ENCODE measurements at places on chromosomes 1 and 21.

DNA sequence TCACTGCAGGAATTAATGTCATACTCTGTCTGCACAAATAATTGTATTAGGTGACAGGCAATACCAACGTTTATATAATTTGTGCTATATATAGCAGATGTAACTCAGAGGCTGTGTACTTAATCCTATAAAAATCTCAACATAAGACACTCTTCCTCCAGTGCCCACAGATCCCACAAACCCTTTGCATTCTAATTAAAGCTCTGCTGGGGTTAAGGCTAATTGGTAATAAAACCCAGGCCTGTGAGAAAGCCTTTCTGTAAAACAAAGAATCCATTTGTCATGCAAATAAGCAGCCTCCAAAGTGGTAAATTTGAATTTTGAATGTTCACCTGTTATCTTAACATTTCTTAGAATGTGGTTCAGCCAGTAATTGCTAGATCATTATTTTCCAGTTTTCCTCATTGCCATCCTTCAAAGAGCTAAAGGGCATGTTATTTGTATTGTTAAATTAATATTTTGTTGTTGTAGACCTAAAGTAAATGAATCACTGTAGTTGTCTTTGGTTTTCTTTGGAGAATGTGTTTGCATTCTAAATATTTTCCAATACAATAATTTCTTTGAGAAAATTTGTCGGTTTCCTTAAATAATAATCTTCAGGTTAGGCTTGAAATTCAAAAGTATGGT is 46.3 kb upstream of the PRDX6 start:
- DNase-seq = no peak

DNA sequence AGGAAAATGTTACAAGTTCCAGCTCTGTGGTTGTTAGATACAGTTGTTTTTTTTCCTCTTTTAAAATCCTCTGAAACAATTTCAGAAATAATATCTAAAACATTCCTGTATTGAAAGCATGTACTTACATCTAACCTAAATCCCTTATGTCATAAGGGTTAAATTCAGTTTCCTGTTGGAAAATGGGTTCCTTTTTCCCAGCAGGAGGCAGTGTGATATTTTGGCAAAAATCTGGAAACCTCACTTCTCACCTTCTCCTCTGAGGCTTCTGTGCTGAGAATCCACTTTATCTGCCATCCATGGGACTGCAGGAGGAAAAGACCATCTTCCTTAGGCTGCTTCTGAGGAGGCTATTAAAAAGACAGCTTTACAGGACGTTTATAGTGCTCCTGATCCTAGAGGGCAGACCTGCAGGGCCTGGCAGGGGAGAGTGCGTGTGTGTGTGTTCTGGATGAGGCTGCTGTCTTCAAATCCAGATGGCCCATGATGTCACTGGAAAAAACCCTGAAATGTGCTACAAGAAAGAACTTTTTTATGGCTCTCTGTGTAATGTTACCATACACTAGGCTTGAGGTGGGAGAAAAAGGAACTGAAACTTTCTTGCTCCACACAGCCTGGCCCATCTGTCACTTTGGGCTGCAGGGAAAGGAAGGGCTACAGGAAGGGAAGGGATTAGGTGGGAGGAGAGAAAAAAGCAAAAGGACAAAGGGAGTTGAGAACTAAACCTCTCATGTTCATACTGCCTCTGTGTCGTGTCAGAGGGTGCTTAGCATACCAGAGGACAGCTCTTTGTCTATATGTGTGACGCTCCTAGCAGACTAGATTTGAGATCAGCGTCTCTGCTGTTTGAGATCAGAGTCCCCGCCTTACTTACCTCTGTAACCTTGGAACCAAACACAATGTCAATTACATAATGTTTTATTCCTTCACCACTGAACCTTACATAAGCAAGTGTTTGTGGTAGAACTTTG is 379.2 kb upstream of the SPAG17 start:
- DNase-seq = no peak

DNA sequence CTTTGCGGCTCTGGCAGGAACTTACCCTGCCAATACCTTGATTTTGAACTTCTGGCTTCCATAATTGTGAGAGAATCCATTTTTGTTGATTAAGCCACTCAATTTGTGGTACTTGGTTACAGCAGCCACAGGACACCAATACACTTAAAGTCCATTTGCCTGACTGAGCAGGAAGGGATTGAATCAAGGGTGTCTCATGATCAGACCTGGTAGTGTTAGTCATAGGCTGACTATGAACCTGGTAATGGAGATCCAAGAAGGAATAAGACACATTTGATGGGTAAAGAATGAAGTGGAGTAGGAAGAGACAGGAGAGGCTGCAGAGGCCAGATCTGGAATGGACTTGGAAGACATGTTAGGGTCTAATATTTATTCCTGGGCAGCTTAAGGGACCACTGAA is 31.2 kb upstream of the MAP1LC3C start:
- DNase-seq = no peak

GRCh38 chr1:236282425-236282716 is 613 bp upstream of the ERO1B start:
- DNase-seq = no peak

DNA sequence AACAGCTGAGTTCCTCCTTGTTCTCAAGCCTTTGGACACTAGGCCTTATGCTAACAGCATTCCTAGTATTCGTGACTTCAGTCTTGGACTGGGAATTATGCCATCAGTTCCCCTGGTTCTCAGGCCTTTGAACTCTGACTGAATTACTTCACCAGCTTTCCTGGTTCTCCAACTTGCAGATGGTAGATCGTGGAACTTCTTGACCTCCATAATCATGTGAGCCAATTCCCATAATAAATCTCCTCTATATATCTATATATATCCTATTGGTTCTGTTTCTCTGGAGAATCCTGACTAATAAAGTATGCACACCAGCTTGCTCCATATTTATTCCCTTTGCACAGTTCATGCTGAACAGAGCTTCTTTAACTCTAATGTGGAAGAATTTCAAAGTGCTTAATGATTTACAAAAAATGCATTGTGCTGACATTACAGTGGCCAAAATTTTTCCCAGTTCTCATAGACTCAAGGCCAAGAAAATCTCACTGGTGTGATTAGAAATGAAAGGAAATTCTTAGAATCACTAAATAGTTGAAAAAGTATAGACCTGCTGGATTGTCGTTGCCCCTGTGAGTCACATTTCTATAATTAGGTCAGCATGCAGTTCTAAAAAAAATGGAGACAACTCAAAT is 462.9 kb upstream of the ADAMTS5 start:
- peak; percentile 9 for DNase-seq

DNA sequence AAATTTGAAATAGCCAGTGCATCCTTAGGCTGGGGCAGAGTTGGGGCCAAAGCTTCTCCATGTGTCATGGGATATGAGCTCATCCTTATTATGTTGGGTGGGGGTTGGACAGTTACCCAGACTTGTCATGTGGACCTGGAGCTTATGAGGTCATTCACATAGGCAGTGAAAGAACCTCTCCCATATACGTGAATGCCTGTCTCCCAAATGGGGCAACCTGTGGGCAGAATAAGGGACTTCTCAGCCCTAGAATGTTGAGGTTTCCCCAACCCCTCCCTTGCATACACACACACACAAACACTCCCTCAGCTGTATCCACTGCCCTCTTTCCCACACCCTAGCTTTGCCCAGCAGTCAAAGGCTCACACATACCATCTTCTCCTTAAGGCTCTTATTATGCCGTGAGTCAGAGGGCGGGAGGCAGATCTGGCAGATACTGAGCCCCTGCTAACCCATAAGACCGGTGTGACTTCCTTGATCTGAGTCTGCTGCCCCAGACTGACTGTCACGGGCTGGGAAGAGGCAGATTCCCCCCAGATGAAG is 2.3 kb upstream of the IVL start:
- DNase-seq = peak; percentile 33

DNA sequence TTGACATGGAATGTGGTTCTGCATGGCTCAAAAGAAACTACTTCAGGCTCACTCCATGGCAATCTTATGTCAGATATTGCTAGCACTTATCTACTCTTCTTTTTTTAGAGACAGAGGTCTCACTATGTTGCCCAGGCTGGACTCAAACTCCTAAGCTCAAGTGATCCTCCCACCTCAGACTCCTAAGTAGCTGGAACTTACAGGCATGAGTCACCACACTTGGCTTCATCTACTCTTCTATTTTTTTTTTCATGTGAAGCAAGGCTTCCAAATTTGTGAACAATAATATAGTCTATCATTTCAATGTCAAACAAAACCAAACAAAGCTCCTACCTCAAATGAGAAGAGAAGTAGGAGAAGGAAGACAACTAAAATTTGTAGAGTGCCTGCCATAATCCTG is 7.5 kb upstream of the PSEN2 start:
- DNase-seq = no peak

- no peak for DNase-seq
These were observed 61.3 kb downstream of the PTBP2 start for GRCh38 chr1:96782856-96783255.

DNA sequence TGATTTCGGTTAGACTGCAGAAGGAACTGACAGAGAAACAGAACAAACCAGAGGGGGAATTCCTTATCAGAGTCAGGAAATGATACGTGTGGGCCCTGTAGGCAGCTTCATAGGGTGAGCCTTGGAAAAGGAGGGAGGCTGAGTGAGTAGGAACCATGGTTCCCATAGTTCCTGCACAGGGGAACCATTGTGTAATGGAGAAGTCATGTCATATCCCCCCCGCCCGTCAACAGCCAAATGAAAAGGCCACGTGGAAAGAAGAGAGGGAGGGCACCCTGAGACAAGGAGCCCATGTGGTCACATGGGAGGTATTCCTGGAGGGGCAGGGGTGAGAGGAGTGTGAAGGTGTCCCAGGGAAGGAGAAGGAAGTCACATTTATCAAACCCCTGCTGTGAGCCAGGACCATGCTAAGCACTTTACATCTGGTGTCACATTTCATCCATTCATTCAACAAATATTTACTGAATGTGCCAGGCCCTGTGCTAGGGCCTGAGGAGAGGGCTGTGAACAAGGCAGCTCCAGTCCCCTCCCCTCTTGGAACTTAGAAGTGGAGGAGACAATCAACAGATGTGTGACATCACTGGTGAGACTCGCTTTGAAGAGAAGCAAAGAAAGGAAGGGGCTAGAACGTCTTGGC is 15.7 kb upstream of the FGR start:
- peak; percentile 70 for DNase-seq

GRCh38 chr1:115183721-115184259 is 94.5 kb upstream of the TSPAN2 start:
- no peak for DNase-seq

- DNase-seq = no peak
These were observed 9.1 kb downstream of the NHLH1 start for GRCh38 chr1:160375788-160376524.

- DNase-seq = no peak
These were observed 5.2 kb upstream of the HSD3B2 start for GRCh38 chr1:119409731-119410130.

GRCh38 chr1:234592240-234592639 is 17.7 kb downstream of the IRF2BP2 start:
- no peak for DNase-seq

DNA sequence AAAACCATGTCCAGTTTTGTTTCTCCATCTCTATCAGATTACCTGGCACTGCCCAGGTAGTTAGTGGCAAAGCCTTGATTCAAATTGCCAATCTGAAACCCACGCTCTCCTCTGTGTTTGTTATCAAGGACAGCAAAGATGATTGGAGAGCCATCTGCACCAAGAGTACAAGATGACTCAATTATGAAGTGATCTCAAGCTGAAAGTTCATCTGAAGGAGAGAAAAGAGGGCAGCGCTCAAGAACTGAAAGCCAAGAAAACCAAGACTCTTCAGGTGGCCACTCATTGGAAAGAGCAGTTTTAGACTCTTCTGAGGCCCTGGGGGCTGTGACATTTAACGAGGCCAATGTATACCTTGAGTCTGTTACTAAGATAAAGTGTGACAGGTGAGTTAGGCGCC is 13.8 kb downstream of the RXRG start:
- DNase-seq = no peak

GRCh38 chr21:29092102-29092959 is 18.9 kb upstream of the CCT8 start:
- DNase-seq = no peak

GRCh38 chr21:37085726-37086125 is 12.7 kb downstream of the TTC3 start:
- no peak for DNase-seq

GRCh38 chr1:223116950-223117349 is 26.1 kb downstream of the TLR5 start:
- DNase-seq = no peak

DNA sequence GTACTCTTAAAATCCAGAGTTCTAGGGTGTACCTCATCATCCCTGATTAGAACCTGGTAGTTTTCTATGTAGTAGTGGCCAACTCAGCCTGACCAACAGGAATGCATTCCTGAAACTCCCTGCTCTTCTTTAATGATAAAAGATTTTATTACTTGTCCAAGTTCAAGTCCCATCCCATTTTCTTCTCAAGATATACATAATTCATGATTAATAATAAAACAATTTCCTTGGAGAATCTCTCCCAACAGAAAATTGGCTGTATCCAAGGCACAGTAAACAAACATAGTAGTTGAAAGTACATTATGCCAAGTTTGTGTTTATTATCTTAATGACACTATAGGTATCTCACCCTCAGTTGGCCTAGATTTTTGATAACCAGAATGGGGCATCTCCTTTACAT is 714.1 kb upstream of the ADAMTS5 start:
- DNase-seq = no peak

DNA sequence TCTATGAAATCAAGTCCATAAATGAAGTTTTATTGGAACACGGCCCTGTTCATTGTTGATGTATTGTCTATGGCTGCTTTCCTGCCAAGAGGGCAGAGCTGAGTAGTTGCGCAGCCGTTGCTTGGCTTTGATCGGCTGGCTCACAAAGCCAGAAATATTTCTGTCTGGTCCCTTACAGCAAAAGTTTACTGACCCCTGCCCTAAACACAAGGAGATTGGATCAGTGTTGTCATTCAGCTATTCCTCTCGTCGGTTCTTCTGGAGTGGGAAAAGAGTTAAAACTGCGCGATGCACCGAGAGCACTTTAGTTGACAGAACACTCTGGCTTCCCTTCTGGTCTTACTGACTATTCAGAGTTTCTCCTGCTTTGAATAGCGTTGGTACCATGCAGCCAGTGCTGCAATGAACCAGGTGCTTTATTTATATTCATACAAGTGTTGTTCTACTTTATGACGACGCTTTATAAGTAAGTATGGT is 868 bp downstream of the ZBTB40 start:
- DNase-seq = no peak

DNA sequence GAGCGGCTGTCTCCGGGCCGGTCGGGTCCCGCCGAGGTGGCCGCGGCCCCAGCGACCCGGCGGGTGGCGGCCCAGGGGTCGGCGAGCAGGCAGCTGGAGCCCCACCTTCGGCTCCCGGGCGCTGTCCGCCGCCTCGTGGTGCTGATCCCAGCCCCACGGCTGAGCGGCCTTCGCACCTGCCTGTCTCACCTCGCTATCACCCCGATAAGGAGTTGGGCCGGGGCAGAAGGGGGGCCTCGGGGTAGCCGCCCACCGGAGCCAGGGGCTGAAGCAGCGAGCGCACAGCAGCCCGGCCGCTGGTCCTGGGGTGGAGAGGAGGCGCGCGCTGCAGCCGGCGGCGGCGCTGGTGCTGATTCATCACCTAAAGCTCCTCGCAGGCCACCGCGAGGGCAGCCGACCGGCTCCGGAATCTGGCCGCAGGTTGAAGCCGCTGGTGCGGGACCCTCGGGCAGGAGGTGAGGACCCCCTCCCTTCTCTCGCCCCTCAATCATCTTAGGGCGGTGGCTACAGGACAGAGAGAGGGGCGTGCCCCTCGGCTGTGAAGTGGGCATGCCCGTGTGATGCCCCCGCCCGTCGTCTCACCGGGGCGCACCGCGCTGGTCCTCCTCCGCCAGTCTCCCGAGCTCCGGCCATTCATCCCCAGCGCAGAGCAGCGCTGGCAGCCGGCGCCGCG is 575 bp downstream of the TRIM67 start:
- no peak for DNase-seq
